T-helper 2 cell (primary cell): ENCODE measurements at places on chromosomes 7 and 10.

GRCh38 chr7:21967598-21968003 lies 21.9 kb upstream of the CDCA7L start:
- DNase-seq = peak; percentile 44

GRCh38 chr10:104250371-104250770 lies 4.3 kb upstream of the GSTO1 start:
- DNase-seq = no peak

- no peak for DNase-seq
These were observed 42.1 kb downstream of the MTERF1 start for GRCh38 chr7:91838439-91838838.

- DNase-seq = no peak
These were observed 68.7 kb downstream of the CAV1 start for GRCh38 chr7:116593359-116594075.

DNA sequence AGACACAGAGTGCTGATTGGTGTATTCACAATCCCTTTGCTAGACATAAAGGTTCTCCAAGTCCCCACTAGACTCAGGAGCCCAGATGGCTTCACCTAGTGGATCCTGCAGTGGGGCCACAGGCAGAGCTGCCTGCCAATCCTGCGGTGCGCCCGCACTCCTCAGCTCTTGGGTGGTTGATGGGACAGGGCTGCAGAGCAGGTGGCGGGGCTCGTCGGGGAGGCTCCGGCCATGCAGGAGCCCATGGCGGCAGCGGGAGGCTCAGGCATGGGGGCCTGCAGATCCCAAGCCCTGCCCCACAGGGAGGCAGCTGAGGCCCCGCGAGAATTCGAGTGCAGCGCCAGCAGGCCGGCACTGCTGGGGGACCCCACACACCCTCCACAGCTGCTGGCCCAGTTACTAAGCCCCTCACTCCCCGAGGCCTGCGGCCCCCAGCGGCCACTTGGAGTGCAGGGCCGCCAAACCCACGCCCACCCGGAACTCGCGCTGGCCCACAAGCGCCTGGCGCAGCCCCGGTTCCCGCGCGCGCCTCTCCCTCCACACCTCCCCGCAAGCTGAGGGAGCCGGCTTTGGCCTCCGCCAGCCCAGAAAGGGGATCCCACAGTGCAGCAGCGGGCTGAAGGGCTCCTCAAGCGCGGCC lies 7.7 kb upstream of the BET1 start:
- no peak for DNase-seq

DNA sequence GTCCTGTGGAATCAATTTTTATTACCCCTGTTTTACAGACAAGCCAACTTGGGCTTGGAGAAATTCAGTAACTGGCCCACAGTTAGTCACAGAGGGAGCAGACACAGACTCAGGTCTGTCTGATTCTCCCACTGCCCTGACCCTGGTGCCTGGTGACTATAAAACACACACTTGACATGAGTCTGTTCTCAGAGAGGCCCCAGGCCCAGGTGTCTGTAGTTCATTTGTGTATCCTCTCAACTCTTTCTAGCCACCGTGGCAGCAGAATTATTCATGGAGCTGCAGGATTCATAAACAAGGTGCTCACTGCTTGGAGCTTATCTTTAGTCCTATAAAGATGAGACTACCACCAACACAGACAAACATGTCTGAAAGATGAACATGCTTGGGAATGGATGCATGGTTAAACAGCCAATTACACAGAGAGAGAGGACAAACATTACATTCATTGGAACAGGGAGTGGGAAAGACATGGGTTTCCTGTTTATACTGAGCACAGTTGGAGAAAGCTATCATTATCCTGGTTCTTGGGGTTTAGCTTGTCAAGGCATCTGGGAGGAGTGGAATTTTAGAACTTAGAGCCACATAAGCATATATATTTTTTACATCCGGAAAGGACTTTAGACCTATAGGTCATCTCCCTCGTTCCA lies 79.1 kb upstream of the PDCD4 start:
- DNase-seq = no peak

- DNase-seq = no peak
These were observed 51.5 kb downstream of the CCDC71L start for GRCh38 chr7:106609416-106609815.

DNA sequence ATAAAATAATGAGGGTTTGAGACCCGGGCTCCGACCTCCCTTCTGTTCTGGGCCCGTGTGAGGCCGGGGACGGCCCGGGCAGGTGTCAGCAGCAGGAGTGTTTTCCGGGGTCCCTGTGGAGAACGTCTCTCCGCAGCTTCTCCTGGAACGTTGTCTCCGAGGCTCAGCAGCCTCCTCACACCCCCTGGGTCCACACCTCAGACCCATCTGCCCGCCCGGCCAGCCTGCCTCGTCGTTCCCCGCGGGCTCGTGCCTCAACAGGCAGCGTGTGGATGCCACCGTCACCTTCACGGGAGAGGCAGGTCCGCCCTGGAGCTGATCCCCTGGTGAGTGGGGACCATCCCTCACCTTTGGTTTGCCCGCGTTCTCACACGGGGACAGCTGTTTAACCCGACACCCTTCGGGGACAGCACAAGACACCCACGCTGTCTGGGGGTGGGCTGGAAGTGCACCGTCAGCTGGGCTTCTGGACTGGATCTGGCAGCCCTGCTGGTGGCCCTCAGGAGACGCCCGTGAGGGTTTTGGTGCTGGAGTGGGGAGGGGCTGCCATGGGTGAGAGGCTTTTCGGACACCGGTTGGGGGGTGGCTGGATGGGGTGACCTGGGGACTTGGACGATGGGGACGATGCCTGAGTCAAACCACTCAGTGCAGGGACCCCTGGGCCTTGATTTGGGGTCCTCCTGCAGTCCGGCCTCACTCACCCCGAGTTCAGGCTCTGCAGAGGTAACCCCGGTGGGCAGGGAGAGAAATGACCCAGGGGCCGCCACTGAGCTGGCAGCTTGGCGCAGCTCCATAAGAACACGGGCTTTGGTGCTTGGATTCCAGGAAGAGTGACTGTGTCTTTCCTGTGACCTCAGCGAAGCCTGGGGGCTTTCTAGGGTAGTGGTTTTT lies 131.7 kb downstream of the DNAJB6 start:
- no peak for DNase-seq

- no peak for DNase-seq
These were observed 9.1 kb downstream of the CHRM2 start for GRCh38 chr7:136877509-136877908.

DNA sequence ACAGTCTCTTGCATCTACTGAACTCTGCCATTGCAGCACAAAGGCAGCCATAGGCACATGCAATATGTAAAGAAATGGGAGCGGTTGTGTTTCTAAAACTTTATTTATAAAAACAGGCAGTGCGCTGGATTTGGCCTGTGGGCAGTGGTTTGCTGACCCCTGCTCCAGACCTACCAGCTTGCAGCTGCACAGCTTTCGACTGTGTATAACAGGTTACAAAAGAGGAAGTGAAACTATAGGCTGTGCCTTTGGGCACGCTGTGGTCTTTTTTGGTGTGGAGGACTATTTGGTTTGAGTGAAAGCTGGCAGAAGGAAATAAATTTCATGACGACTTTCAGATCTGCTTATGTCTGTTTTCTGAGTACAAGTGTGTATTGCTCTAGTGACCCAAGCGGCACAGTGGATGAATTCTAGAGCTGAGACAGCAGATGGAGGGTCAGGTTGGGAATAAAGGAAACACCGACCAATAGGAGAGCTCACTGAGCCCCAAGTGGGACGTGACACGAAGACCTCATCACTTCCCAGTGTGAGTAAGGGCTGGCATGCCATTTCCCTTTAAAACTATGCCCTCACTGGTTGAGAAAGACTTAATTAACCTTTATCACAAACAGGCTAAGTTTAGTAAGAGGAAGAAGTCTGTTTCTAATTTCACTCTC lies 152.7 kb downstream of the ANK3 start:
- DNase-seq = no peak

- DNase-seq = no peak
These were observed 16.0 kb upstream of the ADGRA1 start for GRCh38 chr10:133071733-133072132.

DNA sequence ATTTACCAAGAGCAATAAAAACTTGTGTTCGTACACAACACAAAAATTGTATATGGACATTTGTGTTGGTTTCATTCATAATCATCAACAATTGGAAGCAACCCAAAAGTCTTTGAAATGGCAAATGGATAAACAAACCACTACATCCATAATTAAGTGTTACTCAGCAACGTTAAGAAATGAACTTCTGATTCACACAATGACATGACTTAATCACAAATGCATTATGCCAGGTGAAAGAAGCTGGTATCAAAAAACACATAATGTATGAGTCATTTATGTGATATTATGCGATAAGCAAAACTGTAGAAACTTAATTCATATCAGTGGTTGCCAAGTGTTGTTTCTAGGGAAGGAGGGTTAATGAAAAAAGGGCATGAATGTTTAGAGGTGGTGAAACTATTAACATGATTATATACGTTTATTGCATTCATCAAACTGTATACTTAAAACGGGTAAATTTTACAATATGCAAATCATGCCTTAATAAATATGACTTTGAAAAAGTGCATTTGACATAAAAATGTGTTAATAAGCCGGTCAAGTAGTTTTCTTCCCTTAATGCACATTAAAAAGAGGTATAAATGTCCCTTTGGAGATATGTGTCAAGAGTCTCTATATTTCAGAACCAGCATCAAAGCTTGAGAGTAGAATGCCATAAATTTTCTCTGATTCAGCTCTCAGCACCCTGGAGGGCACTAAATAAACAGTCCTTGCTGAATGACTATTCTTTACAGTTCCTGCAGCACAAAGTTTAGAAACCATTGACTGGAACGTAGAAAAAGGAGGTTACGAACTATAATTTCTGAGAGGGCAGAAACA lies 84.8 kb upstream of the GRM3 start:
- no peak for DNase-seq

- DNase-seq = no peak
These were observed 185.9 kb downstream of the DPY19L1 start for GRCh38 chr7:34851431-34851830.

- no peak for DNase-seq
These were observed 35.0 kb downstream of the PIK3AP1 start for GRCh38 chr10:96685306-96685705.

GRCh38 chr10:86693721-86694369 lies 25.5 kb downstream of the LDB3 start:
- peak; percentile 9 for DNase-seq

GRCh38 chr7:122198581-122198980 lies 54.5 kb upstream of the AASS start:
- DNase-seq = no peak

- no peak for DNase-seq
These were observed 38.0 kb upstream of the CACNA2D1 start for GRCh38 chr7:82481499-82482097.

- no peak for DNase-seq
These were observed 135.3 kb downstream of the CTTNBP2 start for GRCh38 chr7:117737926-117738325.

- no peak for DNase-seq
These were observed 28.5 kb downstream of the AMZ1 start for GRCh38 chr7:2716488-2716887.

DNA sequence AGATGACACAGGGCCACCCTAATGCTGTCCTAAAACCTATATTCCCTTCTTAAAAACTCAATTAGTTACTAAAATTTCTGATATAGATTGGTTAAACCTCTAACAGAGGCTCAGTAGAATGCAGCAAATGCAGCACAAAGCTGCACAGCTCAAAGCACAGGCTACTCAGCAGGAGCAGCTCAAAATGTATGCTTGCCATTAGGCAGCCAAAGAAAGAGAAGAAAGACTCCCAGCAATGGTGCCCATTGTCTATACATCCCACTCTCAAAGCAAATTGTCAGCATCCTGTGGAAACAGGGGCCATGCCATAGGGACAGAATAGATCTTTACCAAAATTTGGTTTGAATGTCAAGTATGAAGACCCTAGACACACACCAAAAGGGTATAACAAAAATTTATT lies 73.5 kb downstream of the TFPI2 start:
- no peak for DNase-seq

GRCh38 chr10:22681783-22682183 lies 32.6 kb downstream of the PIP4K2A start:
- DNase-seq = peak; percentile 59

DNA sequence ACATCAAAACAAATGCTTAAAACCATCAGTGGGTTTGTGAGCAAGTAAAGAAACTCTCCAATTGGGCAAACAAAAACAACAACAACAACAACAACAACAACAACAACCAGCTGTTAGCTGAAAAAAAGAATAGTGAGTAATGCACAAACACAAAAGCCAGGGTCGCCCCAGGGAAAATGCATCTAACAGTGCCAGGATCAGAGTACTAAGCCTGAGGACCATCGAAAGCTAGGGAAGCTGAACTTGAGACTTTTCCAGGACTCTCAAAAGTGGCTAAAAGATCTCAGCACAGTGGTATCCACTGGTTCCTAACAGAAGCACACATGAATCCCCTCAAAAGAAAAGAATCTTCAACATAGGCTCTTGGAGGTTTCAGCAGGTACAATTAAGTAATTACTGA lies 83.3 kb downstream of the CPXM2 start:
- no peak for DNase-seq

GRCh38 chr7:81846398-81846797 lies 76.6 kb upstream of the HGF start:
- DNase-seq = no peak

DNA sequence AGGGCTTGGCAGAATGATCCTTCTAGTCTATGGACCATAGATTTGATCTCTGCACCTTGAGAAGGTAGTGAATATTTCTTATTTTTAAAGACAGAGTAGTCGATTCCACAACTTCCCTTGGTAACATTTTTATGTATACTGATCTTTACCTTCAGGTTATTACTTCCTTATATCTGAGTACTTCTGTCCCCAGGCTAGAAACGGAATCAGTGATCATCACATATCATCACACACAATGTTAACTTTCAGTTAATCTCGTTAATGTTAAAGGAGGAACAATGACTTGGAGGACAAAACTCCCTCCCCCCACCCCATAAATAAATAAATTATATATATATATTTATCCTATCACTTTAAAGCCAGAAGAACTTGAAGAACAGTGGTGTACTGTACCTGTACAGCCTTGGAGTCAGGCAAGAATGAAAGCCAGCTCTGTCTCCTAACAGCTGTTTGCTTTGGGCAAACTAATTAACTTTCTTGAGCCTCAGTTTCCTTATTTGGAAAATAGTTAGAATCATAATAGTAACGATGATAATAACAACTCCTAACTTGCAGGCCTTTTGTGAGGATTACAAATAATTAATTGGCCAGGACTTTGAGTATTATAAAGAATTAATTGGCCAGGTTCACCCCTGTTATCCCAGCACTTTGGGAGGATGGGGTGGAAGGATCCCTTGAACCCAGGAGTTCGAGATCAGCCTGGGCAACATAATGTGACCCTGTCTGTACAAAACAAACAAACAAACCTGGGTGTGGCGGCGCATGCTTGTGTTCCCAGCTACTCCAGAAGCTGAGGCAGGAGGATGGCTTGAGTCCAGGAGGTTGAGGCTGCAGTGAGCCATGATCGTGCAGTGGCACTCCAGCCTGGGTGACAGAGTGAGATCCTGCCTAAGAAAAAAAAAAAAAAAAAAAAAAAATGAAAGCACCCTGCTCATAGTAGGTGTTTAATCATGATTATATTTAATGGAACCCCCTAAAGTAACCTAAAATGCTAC lies 63.5 kb downstream of the SAMD9 start:
- no peak for DNase-seq

- no peak for DNase-seq
These were observed 5.6 kb downstream of the CD36 start for GRCh38 chr7:80644054-80644453.

GRCh38 chr10:56449770-56450169 lies 88.7 kb upstream of the ZWINT start:
- DNase-seq = no peak

- DNase-seq = no peak
These were observed 85.1 kb upstream of the GTF2I start for GRCh38 chr7:74572301-74572979.

- DNase-seq = no peak
These were observed 3.6 kb downstream of the FAM53B start for GRCh38 chr10:124740369-124741280.
